Right hindlimb (tissue), 1 donor: ENCODE measurements at places on chromosomes 13 and 19.

DNA sequence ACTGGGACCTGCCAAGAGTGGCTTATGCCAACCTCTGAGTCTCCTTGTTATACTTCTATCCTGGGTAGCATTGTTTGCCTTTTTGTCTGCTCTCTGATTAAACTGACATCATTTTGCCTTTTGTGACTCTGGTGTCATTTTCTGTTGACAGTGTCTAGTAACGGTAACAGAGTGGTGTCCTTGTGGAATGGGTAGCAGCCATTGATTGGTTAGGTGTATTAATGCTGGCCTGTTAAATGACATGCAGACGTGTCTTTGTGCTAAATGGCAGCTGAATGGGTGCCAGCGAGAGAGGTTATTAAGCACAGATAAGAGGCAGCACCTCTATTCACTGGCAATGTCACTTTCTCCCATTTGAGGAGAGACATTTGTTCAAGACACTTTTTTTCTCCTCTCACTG lies 1289.4 kb downstream of the PCDH9 start:
- no peak for DNase-seq

DNA sequence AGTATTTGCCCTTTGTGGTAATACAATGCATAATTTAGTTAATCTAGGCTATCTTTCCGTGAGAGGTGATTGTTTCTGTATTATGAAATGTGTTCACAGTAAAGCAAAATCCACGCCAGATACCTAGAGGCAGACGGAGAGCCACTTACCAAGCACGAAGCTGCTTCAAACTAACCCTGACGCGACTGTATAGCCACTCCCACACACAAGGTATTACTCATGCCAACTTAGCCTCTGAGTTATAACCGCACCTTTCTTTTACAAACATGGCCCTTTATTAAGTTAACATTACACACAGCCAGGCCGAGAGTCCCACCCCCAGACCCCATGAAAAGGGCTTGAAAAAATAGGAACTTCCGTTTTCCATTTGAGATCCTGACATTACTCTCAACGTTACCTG lies 185.7 kb downstream of the ABCC4 start:
- no peak for DNase-seq

DNA sequence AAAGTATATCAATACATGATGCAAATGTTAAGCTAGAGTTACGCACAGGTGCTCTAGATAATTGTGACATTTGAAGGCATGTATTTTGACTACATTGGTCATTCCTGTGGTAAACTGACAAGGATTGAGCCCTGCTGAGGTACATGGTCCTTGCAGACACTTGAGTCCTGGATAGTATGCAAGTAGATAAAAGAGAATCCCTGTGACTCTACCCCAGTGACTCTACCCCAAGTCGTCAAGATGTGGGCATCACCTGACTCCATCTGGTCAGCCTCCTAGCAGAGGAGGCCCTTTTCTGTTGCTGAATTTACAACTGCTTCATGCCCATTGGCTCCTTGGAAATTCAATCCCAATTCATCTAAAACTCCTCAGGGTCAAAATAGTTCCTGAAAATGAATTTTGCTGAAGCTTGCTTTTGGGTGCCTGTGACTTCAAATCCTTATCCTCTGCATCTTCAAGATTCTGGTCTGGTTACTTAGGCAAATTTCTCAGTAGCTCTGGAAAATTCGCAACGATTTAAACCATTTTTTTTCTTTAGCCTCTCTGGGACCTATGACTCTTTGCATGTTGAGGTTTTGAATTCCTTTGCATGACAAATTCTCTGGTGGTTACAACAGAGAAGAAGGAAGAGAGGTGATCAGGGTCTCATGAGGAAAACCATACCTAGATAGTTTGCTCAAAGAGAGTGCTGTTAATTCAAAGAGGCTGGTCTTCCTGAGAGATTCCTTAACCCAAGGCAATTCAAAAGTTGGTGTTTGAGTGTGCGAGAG lies 422.1 kb downstream of the FGF9 start:
- no peak for DNase-seq

GRCh38 chr19:49129238-49129583 lies 9.9 kb downstream of the PPFIA3 start:
- DNase-seq, result no peak

DNA sequence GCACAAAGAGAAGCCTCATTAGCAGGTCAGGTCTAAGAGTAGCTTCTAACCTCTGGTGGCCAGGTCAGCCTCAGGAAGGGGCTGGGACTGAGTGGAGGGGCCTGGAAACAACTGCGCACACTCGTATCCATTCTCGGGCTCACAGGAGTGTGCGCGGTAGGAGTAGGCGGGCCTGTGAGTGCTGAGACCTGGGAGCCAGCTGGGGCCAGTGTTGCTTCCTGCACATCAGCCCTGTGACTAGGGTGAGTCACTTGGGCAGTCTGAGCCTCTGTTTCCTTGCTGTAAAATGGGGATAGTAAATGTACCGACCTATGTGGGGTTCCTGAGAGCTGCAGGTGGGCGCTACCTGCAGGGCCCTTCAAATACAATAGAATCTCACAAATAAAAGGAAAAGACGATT lies 26.9 kb downstream of the SIN3B start:
- DNase-seq, result no peak

DNA sequence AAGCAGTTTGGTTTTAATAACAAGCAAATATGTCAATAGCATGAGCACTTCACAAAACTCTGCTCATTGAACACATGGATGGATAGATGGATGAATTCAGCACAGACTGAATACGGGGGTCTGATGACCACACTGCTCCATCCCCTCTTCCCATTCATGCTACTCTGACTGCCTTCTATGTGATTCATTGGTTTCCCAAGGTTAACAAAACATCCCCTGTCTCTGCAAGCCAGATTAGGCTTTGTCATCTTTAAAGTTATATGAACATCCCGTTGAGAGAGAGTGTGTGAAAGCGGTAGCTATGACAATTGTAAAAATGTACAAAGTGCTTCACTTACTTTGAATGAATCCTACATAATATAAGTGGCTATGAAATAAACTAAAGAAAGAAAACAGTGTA lies 252.5 kb downstream of the OXGR1 start:
- DNase-seq, result no peak

DNA sequence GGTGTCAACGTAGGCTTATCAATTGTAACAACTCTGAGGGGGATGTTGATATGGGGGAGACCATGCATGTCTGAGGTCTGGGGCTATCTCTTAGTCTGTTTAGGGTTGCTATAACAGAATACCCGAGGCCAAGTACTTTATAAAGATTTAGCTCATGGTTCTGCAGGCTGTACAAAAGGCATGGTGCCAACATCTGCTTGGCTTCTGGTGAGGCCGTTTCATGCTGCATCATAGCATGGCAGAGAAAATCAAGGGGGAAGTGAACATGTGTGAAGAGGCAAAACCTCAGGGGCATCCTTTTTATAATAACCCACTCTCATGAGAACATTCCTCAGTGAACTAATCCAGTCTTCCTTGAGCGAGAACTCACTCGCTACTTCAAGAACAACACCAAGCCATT lies 353.8 kb downstream of the ENOX1 start:
- peak; percentile 65 for DNase-seq

GRCh38 chr19:38532939-38533338 lies 84.8 kb downstream of the MAP4K1 start:
- DNase-seq, result no peak

DNA sequence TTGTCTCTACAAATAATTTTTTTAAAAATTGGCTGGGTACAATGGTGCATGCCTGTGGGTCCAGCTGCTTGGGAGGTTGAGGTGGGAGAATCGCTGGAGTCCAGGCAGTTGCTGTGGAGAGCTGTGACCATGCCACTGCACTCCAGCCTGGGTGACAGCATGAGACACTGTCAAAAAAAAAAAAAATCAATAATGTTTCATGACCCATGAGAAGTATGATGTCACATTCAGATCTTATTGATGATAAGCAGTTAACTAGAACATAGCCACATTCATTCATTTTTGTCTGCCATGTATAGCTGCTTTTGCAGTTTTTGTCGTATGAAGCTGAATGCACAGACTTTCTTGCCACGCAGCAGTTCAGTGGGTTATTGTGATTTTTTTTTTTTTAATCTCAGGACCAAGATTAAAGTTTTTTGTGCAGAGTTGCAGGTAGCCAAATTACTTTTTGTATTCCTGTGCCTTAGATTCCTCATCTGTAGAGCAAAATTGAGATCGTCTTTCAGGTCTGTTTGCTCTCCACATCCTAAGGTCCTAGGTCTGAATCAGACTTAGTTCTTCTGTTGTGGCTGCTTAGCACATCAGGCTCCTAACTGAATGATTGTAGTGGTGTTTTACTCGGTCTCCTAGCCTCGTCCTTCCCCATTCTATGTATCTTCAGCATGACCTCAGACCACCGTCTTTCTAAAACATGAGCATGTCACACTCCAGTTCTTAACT lies 145.2 kb downstream of the GGACT start:
- no peak for DNase-seq

DNA sequence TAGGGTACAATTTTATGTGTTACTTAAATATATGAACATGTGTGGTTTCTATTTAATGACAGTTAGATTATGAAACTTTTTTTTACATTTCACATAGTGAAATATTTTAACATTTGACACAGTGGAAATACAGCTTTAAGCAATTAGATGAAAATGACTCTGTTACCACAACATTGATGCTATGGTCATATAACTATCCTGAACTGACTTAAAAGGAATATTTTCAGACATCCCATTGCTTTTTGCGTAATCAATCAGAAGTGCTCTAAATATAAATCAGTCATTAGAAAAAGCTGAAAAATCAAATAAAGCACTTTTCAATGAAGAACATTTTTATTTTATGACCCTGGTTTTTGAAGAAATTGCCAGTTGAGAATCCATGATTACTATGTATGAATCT lies 80.3 kb downstream of the UFM1 start:
- no peak for DNase-seq

GRCh38 chr19:30111021-30111855 lies 169.2 kb downstream of the URI1 start:
- no peak for DNase-seq

DNA sequence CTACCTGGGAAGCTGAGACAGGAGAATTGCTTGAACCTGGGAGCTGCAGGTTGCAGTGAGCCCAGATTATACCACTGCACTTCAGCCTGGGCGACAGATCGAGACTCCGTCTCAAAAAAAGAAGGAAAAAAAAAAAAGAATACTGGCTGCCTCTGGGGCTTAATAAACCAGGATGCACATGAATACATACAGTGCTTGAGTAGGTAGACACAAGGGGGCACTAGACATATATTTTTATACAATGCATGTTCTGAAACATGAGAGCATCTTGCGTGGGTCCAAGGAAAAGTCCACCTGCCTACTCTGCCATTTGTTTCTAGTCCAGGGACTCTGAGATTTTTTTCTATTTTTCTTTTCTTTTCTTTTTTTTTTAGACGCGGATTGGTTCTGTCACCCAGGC lies 31.2 kb downstream of the KEAP1 start:
- DNase-seq, result no peak

- DNase-seq, result no peak
Measured at GRCh38 chr19:11494634-11495285, 10.9 kb downstream of the ZNF653 start.

GRCh38 chr19:57779220-57779845 lies 9.9 kb downstream of the ZNF586 start:
- no peak for DNase-seq

- no peak for DNase-seq
Measured at GRCh38 chr19:10422046-10422461, 1.7 kb downstream of the PDE4A start.

DNA sequence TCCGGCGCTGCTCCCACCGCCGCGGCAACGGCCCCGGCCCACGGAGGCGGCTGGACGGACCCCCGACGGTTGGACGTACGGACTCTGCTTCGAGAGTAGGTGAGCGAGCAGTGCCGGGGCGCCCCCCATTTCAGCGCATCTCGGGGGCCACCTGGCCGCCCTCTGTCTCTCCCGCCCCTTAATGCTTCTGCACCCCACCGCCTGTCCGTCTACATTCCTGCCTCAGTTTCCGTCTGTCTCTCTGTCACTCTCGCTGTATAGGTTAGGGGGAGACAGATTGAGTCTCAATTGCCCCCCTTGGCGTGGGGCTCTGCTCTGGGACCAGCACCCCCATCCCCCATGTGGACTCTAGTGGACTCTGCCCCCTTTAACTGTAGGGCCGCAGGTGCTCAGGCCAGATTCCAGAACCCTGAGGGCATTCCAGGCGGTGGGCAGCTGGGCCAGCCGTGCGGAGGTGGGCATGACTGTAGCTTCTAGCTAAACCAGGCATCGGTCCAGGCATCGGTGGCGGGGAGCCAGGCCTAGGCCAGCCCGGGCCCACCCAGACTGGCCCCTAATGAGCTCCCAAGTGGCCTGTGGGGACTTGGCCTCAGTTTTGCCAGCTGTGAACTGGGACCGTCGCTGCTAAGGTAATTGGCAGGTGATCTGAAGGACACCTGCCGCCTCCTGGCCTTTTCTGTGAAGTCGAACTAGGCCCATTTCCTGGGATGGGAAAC lies 373 bp downstream of the TNFAIP8L1 start:
- DNase-seq, result peak; percentile 61

GRCh38 chr13:31204592-31204991 lies 4.8 kb downstream of the B3GLCT start:
- no peak for DNase-seq

DNA sequence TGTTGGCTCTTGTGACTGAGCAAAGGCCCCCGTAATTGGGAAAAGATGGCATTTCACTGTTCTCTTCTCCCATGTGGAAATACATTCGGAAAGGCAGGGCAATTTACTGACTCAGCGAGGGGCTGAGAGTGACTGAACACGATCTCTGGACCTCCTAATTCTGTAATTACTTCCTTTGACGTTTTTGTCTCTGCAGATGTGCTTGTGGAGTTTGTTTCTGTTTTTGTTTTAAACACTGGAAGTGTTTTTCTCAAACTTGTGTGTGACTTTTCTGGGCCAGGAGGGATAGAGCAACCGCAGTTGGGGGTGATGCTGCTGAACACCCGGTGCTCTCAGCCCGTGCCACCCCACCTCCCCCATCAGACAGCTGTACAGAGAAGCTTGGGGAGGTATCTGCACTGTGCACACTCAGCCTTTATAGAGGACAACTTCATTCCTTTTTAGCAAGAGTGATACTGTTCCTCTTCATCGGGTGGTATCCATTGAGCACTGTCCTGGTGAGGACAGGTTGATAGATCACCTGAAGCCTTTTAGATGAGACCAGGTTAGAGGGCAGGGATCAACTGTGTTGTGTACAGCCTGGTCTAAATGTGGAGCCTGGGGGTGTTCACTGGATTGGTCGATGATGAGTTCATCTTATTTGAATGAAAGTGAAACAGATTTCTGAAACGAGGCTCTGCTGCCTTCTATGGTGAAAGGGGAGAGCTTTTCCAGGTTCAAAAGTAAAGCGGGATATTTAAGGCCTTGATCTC lies 117.4 kb downstream of the ESD start:
- DNase-seq, result peak; percentile 37
